Mesothelial cell of epicardium (in vitro differentiated cells): ENCODE measurements at places on chromosomes 13 and 19. TPM values are rescaled to one million over a fixed set of nuclear protein-coding genes. Genes with fewer than 3 reads are reported as not detected.

DNA sequence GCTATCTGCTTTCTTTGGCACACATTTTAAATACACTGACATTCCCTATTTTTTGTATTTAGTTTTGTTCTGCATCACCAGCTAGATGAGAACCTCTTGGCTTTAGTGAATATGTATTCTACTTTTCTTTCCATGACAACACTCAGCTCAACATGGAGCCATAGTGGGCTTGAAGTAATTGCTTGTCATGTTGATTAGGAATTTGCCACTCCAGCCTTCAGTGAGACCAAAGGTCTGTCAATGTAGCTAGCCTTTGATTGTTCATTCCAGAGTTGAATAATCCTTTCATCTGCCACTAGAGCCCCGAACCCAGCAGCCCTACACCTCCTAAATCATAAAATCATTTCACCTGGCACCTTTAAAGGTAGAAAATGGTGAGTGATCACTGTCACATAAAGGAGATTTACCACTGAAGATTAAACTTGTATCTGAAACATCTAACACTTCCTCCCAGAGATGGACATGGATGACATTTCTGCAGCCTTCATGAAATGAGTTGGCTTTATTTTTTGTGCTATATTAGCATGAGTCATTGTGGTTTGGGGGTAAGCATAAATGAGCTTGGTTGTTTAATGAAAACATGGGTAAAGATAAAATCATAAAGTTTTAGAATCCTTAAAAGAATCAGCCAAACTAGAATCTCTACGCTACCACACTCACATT is 29.2 kb upstream of the GARRE1 start:
- DNase-seq, result no peak

DNA sequence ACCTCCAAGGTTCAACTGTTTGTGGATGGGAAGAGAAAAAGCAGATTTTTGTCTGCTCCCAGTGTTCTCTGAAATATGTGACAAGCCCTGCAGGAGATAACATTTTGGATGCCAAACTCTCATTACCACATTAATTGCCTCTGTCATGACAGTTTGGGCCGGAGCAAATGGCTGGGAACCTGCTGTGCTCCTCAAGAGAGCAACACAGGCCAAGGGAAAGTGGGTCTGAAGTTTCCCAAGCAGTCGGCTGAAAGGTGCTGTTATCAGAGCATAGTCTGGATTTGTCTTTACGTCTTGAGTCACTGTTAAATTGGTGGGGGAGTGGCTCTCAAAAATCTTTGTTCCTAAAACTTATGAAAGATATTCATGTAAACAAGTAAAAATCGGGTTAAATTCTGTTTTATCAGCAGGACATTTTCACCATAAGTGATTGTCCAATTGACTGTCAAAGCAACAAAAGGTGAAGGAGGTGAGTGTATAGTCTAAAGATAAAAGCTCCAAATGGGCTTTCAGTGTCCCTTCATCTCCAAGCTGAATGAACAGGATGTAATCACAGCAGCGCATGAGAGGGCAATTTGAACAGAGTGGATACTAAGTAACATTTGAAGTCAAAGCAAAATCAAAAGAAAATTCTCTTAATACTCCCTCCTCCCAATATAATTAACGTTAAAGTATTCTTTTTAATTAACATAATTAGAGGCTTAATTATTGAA is 844.8 kb downstream of the PCDH17 start:
- no peak for DNase-seq

GRCh38 chr13:28268800-28269223 is 130.5 kb downstream of the PAN3 start:
- no peak for DNase-seq

KLF1 gene
- 0.13 TPM in 1 of 3 replicates, not detected in the others for total RNA-seq
